ENCODE measurements at places on chromosomes 2 and 18. TPM values are rescaled to one million over a fixed set of nuclear protein-coding genes. Genes with fewer than 3 reads are reported as not detected.

DNA sequence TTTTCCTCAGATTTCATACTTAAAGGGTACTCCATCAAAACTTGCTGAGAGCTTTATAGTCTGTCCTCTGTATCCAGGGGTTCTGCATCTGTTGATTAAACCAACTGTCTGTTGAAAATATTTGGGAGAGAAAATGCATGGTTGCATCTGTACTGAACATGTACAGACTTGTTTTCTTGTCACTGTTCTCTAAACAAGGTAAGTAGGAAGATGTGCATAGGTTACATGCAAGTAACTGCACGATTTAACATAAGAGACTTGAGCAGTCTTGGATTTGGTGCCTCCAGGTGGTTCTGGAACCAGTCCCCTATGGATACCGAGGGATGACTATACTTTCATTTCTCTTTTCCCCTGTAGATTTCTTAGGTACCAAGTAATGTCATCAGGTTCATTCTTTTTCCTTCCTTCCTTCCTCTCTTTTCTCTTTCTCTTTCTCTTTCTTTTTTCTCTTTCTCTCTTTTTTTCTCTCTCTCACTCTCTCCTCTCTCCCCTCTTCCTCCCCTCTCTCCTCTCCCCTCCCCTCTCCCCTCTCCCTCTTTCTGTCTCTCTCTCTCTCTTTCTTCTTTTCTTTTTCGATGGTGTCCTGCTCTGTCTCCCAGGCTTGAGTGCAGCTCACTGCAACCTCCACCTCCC is 23.2 kb downstream of the ADNP2 start:
- no peak for DNase-seq

The DNAJB2 gene
- polyA plus RNA-seq, result 45.0 TPM

The CAPN13 gene
- not detected for polyA plus RNA-seq

GRCh38 chr2:241466230-241466629 is 42.2 kb downstream of the STK25 start:
- DNase-seq, result no peak

- DNase-seq, result no peak
Measured at GRCh38 chr18:12028040-12028628, 46.8 kb downstream of the IMPA2 start.

The ALKAL2 gene
- not detected for polyA plus RNA-seq

DNA sequence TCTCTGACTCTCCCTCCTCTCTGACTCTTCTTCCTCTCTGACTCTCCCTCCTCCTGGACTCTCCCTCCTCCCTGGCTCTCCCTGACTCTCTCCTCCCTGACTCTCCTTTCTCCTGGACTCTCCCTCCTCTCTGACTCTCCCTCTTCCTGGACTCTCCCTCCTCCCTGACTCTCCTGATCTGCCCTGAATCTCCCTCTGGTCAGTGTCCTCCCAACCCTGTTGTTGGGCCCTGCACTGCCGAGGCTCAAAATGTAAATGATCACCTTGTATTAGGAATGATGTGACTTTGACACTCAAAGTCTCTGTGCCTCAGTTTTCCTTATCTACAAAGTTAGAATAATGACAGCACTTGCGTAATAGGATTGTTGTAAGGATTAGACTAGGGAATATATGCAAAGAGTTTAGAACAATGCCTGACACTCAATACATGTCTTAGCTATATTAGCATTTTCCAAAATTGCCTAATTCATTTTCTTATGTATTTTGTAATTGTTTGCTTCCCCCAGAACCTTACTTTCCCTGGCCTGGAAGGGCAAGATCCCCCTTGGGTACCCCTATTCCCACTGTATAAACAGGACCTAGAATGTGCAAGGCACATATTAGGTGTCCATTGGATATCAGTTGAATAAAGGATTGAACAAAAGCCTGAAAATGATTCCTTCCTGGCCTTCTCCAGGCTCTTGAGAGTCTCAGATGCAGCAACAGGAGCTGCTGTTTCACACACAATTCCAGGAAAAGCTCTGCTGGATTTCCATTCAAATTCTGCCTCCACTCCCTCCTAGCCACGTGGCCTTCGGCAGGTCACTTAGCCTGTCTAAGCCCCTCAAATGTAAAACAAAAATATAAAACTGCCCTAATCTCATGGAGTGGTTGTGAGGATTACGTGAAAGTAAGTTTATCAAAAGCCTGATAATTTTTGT is 170.1 kb downstream of the INHBB start:
- DNase-seq, result no peak

DNA sequence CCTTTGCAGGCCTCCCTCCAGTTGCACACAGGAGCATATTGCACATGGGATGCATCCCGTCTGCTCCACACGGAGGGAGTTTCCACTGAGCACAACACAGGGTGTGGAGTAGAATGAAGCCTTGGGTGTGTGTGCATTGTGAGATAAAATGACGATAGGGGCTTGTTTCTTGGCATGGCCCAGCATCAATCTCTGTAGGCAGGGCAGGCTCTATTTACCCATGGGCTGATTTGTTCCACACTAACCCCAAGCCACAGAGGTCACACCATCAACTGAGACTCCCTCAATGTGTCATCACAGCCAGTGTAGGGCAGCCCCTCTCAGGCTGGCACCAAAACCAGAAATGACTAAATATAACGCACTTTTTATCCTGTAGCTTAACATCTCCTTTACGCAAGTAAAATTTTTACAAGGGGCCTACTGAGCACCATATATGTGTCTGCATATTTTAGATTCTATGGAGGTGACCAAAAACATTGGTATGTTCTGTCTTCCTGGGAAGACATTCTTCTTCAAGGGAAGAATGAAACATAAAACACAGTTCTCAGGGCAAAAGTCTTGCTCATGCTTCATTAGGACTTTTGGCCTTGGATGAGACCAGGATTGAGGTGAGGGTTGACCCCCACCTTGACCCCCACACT is 2.7 kb upstream of the GKN1 start:
- peak; percentile 97 for DNase-seq

DNA sequence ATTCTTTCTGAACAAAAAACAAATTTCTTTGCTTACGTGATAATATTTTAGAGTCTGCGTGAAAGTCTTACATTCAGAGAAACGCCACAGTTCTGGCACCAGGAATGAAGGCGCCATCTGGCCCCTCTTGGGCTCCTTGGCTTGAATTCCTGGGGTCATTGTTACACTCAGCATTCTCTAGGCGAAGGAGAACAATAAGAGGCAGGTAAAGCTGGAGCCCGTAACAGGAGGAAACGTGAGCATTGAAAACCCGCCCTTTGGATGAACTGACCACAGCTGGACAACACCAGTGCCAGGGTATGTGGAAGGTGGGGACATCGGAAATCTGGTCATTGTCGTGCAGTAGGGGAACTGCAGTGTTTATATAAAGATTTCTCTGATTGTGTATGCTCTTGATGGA is 144.8 kb downstream of the RNF152 start:
- DNase-seq, result no peak

- DNase-seq, result no peak
Measured at GRCh38 chr18:21305621-21306020, 63.6 kb downstream of the GREB1L start.

GRCh38 chr2:63345285-63345633 is 243.0 kb downstream of the WDPCP start:
- no peak for DNase-seq

- DNase-seq, result no peak
Measured at GRCh38 chr2:58633613-58634365, 392.7 kb upstream of the FANCL start.

The FTCDNL1 gene
- polyA plus RNA-seq, result 0.29 TPM

DNA sequence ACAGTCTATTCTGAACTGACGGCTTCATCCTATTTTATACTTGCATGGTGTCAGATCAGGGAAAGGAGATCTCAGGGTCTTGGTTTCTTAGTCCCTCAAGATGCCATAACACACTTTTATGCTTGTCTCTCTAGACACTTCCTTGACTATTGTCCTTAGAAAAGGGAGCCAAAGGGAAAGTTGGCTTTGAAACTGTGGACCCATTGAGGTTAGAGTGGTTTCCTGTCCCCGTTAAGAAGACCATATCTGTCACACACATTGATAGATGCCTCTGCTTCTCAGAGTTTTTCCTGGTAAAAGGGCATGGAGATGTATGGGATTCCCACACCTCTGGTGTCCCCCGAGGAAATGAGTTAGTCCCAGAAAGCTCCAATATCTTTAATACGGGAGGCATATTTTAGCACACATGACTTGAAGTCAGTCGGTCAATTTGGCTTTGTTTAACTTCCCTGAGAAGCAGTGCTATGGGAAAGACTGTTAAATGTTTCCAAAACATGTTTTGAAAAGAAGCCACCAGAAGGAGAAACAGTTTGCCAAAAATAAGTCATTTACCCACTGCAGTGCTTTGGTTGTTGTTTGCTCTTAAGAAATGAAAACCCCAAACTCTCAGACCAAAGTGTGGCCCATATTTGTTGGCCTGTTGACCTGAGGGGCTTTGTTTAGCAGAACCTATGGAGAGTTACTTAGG is 133.4 kb upstream of the CXCR4 start:
- DNase-seq, result no peak

The NEURL3 gene
- not detected for polyA plus RNA-seq

Measured in BJ (cell line).